ENCODE measurements at places on chromosomes 4 and X. TPM values are rescaled to one million over a fixed set of nuclear protein-coding genes. Genes with fewer than 3 reads are reported as not detected.

DNA sequence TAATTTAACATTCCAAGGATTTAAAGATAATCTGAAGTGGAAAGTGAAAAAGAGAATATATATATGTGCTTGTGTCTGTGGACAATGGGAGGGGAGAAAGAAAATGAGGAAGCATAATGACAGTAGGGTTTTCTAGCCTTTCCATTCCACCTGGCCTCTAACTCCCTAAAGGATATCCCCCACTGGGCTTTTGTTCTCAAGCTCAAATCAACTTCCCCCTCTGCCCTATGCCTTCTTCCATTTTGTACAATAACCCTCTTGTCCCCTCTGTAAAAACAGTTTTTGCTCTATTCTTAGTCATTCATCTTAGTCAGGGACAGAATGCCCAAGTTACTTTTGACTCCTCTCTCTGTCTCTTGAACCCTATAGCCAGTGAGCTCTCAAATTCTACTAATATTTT is 23.6 kb downstream of the ANTXR2 start:
- no peak for DNase-seq

The CT45A10 gene
- not detected for total RNA-seq

DNA sequence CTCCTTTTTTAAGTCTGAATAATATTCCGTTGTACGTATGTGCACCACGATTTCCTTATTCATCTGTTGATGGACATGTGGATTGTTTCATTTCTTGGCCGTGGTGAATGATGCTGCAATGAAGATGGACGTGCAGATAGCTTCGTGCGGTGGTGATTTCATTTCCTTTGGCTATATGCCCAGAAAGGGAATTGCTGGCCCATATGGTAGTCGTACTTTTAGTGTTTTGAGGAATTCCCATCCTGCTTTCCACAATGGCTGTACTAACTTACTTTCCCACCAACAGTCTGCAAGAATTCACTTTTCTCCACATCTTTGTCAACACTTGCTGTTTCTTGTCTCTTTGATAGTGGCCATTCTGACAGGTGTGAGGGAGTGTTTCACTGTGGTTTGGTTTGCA is 12.8 kb downstream of the ZFP42 start:
- DNase-seq: no peak

The SPANXA1 gene
- total RNA-seq: not detected

The SHROOM2 gene
- total RNA-seq: 2.7 TPM

- no peak for DNase-seq
Observed at GRCh38 chr4:80655662-80656061, 320.1 kb downstream of the CFAP299 start.

- DNase-seq: no peak
Observed at GRCh38 chrX:106972896-106973295, 27.1 kb downstream of the MORC4 start.

DNA sequence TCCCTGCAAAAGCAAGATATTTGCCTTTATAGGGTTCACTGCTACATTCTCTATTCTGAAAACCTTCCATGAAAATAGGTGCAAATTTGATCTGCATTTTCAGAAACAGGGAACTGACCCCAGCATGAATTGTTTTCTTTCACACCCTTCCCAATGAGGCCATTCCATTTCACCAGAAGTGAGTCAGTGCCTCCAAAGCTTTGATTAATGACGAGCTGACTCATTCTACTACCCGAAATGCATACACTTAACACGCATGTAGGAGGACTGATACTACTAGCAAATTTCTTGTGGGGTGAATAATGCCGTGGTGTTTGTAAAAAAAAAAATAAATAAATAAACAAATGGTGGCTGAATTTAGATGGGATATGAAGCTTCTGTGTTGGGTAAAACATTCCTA is 146.9 kb upstream of the FGF13 start:
- no peak for DNase-seq

DNA sequence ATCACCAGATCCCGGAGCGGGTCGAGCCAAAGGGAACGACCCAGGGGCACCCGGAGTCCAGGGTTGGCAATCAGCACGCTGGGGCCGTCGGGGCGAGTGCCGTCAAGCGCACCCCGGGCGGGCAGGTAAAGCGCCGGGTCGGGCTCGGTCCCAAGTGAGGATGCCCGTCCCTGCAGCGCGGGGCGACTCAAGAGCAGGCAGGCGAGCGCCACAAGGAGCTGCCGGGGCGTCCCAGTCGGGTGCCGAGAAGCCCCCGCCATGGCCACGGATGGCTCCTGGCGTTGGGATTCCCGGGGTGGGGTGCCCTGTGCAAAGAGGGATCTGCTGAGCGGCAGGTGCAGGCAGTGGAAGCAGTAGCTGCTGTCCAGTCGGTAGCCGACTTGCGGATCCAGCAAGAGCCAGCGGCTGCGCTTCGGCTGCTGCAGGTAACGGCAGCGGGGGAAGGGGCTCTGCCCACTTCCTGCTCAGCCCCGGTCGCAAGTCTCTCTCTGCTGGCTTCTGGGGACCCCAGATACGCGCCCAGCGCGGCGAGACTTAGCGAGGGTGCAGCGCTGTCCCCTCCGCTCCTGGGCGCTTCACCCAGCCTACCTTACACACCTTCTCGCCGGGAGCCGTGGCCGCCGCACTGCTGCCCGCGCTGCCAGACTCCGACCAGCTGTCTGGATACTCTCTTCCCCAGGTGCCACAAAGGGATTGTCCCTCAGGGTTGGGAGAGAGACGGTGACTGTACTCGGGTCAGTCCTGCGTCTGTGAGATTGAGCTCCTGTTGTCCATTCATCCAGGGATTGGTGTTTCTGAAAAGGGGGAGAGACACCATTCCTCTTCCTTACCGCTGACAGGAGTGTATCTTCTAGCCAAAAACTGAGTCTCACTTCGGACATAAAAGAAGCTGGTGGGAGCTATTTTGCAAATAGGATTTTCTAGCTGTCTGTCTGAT is at the start of gene FREM3:
FREM3 (minus strand) TSS at position 260 of the 937 bp plus-strand sequence; CDS start at position 260, 0 bp downstream.
- no peak for DNase-seq

The TLR8 gene
- total RNA-seq: 1.3 TPM

The IL9R gene
- total RNA-seq: 0.44 TPM

GRCh38 chr4:54099748-54100574 is at the start of gene GSX2:
TSS of gene GSX2 (plus strand) at chr4:54100163. CDS start at chr4:54100345, 182 bp downstream.
- DNase-seq: no peak

- DNase-seq: no peak
Observed at GRCh38 chrX:104659005-104659744, 93.2 kb downstream of the IL1RAPL2 start.

GRCh38 chr4:17091104-17091503 is 192.7 kb upstream of the LDB2 start:
- DNase-seq: no peak

GRCh38 chr4:164428561-164428960 is 325.4 kb upstream of the SMIM31 start:
- no peak for DNase-seq

The HEPH gene
- 7.2 TPM for total RNA-seq

DNA sequence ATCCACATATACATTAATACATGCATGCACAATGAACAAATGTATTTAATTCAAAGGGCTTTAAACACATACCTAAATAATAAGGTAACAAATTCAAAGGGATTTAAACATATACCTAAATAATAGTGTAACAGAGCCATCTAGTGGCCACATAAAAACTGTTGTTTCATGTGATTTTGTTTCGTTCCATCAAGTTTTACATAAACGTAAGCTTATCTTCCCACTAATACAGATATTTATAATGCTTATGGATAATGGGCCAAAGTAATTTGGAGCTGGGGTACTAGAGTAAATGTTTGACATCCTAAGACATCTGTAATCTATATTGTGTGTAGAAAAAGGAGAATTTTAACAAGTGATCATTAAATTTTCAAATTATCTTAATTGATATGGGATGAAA is 82.3 kb downstream of the PRSS12 start:
- no peak for DNase-seq

DNA sequence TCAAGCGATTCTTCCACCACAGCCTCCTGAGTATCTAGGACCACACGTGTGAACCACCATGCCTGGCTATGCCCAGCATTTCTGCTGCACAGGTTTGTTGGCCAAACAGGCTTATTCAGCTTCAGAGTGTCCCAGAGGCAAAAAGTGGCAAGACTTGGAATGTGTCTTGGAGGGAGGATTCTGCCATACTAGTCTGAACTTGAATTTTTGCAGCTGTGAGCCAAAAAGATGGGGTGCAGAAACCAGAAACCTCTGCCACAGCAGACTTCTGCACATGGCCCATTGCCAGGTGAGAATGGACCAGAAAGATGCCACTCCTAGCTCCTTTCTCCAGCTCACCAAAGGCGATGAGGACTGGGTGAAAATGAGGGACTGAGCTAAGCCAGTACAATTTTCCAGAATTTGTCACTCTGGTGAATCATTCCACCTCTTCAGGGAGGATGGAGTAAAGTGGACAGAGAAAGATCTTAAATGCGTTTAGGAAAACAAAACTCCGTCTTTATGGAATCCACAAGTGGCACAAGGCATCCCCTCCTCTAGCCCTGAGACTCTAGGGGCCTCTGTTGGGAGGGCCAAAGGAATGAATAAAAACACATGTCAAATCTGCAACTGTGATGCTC is 369.1 kb upstream of the CLNK start:
- DNase-seq: no peak

DNA sequence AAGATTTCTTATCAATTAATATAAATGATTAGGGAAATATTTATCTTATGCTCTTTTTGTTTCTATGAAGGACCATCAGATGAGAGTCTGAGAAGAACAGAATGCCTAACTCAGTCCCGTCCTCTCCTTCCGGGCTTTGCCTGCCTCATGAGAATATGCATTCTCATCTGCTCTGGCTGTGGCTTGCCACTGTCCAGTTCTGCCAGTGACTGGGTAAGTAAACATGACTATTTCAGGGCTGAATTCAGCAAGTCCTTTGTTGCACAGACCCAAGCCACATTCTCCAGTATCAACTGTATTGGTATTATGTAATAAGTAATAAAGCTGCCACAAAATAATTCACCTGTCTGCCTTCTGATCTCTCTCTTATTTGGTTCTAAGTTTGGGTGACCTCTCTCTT is 110.7 kb downstream of the WDFY3 start:
- DNase-seq: no peak

Data from tibial nerve (tissue), 4 donors.